Bronchial epithelial cell (primary cell): ENCODE measurements at places on chromosomes 16 and 17. TPM values are rescaled to one million over a fixed set of nuclear protein-coding genes. Genes with fewer than 3 reads are reported as not detected.

Gene RNF135
- total RNA-seq: 9.2 and 17.8 TPM in 2 replicates

Gene HSF5
- under 0.01 TPM in 1 of 2 replicates, not detected in the other for total RNA-seq

Gene KAT2A
- total RNA-seq: 5.6 and 10.3 TPM in 2 replicates

Gene PPP1R27
- 0.13 TPM in 1 of 2 replicates, not detected in the other for total RNA-seq

Gene EFNB3
- under 0.01 TPM in 2 replicates for total RNA-seq

Gene ZNF385C
- under 0.01 and 0.26 TPM in 2 replicates for total RNA-seq

Gene NUDT7
- 1.8 and 5.9 TPM in 2 replicates for total RNA-seq
